Vagina (tissue), 2 donors: ENCODE measurements at places on chromosomes 2 and 18.
A peak's percentile ranks its signal among the peaks of the same experiment; 100 is the strongest.

DNA sequence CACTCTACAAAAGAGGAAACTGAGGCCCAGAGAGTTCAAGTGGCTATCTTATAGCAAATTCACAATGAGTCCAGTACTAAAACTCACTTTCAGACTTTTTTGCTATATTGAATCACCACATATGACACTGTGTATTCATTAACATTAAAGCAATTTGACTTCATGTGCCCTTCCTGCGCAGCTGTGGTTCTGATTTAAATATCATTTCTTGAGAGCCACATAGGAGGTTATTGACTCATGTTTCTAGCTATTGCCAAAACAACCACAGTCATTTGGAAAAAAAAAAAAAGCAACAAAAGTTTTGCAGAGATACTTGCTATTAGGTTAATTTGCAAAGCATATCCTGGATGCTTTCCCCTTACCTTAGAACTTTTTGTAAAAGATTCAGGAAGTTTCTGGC, 341.2 kb downstream of the PIK3C3 start:
- no peak for DNase-seq

DNA sequence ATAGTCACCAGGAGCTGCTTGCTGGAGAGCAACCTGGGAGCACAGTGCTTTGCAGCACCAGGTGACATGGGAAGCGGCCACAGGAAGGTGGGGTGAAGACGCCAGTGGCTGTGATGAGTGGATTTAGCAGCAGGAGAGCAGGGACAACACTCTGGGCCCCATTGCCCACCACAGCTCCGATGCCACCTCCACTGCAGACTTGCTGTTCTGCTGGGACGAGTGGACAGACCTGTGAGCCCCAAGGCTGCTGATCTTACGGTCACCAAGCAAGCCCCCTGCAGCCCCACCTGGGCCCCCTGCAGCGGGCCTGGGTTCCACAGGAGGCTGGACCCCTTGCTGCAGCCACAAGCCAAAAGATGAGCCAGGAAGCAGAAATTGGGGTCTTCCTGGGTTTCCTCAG, 73.7 kb downstream of the CTIF start:
- DNase-seq = no peak

GRCh38 chr2:132621131-132621875, 48.7 kb downstream of the LYPD1 start:
- no peak for DNase-seq

DNA sequence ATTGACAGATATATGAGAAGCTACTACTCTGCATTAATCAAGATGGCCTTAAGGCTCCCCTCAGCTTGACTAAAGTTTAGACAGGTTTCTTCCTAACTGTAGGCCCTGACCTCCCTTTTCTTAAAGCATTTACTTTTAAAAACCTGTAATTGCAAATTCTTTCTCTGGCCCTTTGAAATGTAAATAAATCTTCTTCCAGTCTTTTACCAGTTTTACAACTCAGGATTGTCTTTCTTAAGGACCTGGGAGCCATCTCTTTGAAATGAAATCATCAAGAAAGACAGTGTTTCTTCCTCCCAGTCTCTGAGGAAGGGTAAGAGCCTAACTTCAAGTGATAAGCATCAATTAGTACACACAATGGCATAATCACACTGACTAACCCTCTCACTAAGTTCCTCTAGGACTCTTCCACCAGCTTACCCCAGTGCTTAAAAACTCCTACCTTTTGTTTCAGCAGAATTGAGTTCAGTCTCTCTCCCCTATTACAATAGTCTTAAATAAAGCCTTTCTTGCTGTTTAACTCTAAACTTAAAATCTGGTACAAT, 58.7 kb upstream of the CDH20 start:
- DNase-seq = no peak

DNA sequence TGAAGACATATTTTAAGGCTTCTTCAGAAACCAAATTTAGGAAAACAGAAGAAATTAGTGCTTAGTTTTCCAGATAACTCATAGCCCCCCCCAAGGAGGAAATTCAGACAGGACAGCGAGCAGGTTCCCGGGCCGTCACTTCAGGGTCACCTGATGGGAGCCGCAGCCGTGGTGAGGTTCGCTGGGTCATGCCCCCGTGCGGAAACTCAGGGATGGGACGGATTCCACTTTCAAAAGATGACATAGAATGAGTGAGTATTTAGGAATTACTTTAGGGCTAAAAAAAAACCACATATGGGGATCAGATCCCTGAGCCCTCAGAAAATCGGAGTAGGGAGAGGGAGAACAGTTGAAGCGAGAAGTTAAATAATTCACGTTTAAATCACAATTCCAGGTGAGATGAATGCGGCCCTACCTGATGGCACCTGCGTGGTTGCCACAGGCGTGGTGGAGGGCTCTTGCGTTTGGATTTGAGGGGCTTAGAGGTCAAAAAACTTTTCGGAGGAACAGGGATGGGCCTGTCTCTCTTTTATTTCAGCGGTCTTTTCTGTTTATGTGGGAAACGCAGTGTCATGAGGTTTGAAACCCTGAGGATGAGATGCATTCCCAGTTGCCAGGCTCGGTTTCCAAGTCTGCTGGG, 114.4 kb downstream of the NFATC1 start:
- DNase-seq = no peak

- peak; percentile 27 for DNase-seq
Measured at GRCh38 chr18:10020171-10020570, 106.4 kb downstream of the VAPA start.

- DNase-seq = no peak
Measured at GRCh38 chr18:71873695-71874094, 670.4 kb downstream of the CBLN2 start.

DNA sequence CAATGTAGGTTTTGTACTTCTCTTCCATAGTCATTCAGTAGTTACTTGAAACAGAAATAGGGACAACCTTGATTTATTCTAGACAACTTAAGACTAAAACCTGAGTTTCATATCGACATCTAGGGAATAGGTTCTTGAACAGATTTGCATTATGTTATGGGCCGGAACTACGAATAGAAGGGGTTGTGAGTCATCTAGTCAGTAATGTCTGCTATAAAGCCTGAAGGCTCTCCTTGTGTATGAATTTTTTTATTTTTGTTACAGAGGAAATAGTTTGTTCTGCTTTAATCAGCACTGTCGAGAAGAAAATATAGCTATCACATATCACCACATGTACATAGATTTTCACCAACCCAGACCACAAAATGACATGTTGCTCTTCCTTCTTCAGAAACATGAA, 17.3 kb upstream of the TRIM43 start:
- no peak for DNase-seq

GRCh38 chr2:222214885-222215284, 83.9 kb downstream of the PAX3 start:
- DNase-seq = no peak

- no peak for DNase-seq
Measured at GRCh38 chr2:178506101-178506500, 25.8 kb downstream of the PLEKHA3 start.

- no peak for DNase-seq
Measured at GRCh38 chr18:72544092-72544886, at the start of gene CBLN2. Gene CBLN2 (minus strand): TSS chr18:72544342. CDS start chr18:72542160, 2,182 bp downstream.

DNA sequence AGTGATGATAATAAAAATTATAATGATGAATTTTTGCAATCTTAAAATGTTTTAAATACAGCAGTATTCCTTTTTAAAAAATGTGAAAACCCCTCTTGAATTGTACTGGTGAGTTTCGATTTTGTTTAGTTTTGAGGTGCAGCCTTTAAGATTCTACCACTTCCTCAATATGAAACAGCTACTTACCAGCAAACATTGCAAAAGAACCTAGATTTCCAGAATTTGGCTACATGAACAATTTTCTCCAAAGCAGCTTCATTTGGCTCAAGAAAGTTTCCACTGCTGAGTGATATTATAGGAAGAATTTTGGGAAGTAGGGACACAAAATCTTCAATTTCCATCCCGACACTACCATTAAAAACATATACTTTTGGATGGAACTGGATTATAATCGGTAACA, 12.0 kb downstream of the TCF4 start:
- DNase-seq = no peak
